ENCODE measurements at places on chromosomes 6 and 20.
A peak's percentile ranks its signal among the peaks of the same experiment; 100 is the strongest.

DNA sequence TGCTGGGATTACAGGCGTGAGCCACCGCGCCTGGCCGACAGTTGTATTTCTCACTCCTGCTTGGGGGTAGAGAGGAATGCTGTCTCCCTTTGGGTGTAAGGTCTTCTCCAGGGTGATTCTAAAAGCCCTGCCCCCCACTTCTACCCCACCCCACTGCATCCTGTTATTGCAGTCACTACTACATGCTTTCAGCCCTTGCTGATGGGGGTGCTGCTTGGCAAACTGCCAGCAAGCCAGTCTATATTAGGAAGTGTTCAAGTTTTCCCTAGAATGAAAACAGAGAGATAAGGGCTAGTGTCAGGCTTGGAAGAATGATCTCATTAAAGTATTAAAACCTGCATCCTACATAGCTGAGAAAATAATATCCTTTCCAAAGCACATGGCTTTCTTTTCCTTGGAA lies 31.3 kb downstream of the TTI1 start:
- DNase-seq, result peak; percentile 11

GRCh38 chr20:13102237-13102636 lies 93.5 kb downstream of the SPTLC3 start:
- no peak for DNase-seq

GRCh38 chr20:41204304-41205265 lies 67.2 kb downstream of the PLCG1 start:
- no peak for DNase-seq

DNA sequence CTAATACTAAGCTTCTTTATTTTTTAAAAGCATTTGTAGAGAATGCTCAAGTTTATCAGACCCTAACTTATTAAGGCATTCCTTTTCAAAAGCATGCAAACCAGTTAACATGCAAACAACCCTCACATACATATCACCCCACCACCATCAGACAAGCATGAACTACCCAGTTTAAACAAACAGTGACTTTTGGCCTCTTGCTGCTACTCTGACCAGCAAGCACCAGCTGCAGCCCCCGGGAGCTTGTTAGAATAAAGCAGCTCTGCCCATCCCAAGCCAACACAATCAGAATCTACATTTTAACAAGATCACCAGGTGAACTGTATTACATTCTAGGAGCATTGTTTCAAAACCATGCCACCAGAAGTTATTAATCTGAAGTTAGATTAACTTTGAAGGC lies 5.9 kb upstream of the NUP153 start:
- no peak for DNase-seq

GRCh38 chr6:7238900-7239589 lies 74.0 kb downstream of the SSR1 start:
- DNase-seq, result peak; percentile 93

- no peak for DNase-seq
These were observed 186.2 kb upstream of the SYNDIG1 start for GRCh38 chr20:24283186-24283585.

GRCh38 chr6:43907312-43907711 lies 137.3 kb downstream of the VEGFA start:
- DNase-seq, result no peak

- no peak for DNase-seq
These were observed 153.4 kb downstream of the PHACTR1 start for GRCh38 chr6:12869816-12870432.
